Muscle of leg (tissue), 16 donors: ENCODE measurements at places on chromosomes 2 and 18. TPM values are rescaled to one million over a fixed set of nuclear protein-coding genes. Genes with fewer than 3 reads are reported as not detected.

DNA sequence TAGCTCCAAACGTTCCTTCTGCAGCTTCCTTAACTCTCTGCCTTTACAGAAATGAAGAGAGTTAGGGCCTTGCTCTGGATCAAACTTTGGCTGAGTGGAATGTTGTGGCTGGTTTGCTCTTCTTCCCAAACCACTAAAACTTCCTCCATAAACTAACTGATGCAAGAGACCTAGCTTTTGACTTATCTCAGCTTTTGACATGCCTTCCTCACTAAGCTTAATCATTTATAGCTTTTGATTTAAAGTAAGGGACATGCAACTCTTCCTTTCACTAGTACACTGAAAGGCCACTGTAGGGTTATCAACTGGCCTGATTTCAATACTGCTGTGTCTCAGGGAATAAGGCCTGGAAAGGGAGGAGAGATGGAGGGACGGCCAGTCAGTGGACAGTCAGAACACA lies 8.3 kb downstream of the PXDN start:
- no peak overlapping the region for H3K4me3 ChIP-seq
- no peak for DNase-seq
- H3K4me1 ChIP-seq = peaks cover 35% of the 10 kb centered on the region
- H3K36me3 ChIP-seq = peaks cover 4% of the 10 kb centered on the region
- no peak overlapping the region for H3K27ac ChIP-seq
- H3K27me3 ChIP-seq = no peaks in the 10 kb centered on the region

DNA sequence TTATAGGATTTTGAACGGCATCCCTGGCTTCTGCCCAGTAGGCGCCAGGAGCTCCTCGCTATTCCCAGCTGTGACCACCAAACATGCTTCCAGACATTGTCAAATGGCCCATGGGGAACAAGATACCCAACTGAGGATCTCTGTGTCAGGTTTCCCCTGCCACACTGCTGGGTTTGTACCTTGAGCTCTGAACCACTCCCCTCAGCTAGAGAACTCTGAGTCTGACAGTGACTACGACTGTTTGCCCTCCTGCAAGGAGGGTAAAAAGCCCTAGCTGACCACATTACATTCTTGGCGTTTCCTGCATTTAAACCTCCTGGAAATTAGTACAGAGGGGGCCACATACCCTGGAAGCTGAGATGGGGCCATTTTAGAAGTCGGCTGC lies 12.4 kb downstream of the LRRFIP1 start:
- H3K27ac ChIP-seq = peak overlapping the region; percentile 81
- peak; percentile 43 for DNase-seq
- peaks cover 44% of the 10 kb centered on the region for H3K4me1 ChIP-seq
- no peaks in the 10 kb centered on the region for H3K27me3 ChIP-seq

DNA sequence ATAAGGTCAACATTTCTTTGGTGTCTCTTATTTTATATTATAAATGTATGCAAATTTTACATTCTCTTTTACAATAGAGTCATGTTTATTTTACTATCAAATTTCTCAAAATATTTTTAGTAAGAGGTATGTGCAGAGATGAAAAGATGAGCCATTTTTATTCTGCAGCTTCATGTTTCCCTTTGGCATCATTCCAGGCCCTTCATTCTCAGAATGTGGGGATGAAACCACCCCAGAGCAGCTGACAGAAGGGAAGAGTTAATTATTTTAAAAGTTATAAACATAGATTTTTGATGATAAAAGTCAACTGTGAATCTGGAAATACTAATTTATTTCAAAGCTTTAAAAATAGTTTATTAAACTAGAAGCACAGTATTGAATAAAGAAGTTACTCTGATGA lies 12.8 kb upstream of the FSHR start:
- H3K4me1 ChIP-seq = peaks cover 8% of the 10 kb centered on the region
- H3K27ac ChIP-seq = no peak overlapping the region
- no peak overlapping the region for H3K4me3 ChIP-seq
- no peak for DNase-seq
- no peaks in the 10 kb centered on the region for H3K27me3 ChIP-seq

- H3K27ac ChIP-seq = no peak overlapping the region
- H3K4me1 ChIP-seq = no peaks in the 10 kb centered on the region
- peak; percentile 2 for DNase-seq
Measured at GRCh38 chr18:60389314-60389713, 16.7 kb upstream of the MC4R start.

- H3K27ac ChIP-seq = no peak overlapping the region
- H3K27me3 ChIP-seq = peaks cover 2% of the 10 kb centered on the region
- no peak for DNase-seq
- no peaks in the 10 kb centered on the region for H3K36me3 ChIP-seq
- H3K4me3 ChIP-seq = no peak overlapping the region
- peaks cover 28% of the 10 kb centered on the region for H3K4me1 ChIP-seq
Measured at GRCh38 chr18:48885924-48886400, 64.8 kb downstream of the SMAD7 start.

DNA sequence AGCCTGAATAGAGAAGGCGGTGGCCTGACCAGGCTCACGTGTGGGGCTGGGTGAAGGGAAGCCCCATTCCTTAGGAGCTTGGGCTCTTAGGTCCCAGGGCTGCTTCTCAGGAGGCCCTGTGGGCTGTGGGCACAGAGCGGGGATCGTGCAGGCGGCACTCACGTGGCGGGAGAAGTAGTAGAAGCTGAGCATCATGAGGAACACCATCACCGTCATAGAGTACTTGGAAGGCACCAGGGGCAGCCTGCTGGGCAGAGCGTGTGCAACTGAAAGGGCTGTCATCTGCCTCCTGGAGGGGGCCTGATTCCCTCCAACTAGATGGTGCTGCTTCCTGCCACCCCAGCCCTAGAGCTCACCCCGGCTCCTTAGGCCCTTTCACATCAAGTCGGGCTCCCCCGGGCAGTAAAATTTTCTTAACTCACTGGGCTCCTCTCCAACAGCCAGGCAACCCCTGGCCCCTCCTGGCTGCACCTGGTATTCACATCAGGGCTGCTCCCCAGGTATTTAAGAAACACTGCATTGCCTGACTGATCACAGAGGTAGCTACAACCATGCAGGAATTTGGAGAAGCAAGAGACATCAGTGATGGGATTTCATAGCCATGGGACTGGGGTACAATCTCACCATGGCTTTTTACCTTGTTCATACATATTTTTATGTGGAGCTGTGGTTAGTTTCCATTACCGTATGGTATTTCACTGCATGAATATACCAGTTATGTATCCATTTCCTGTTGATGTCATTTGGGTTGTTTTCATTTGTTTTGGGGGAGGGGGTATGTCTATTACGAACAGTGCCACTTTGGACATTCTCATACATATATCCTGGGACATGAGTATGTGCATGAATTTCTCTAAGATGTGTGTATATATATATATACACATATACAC lies 32.9 kb downstream of the CENPO start:
- H3K36me3 ChIP-seq = peaks cover 45% of the 10 kb centered on the region
- no peak overlapping the region for H3K27ac ChIP-seq
- no peak overlapping the region for H3K4me3 ChIP-seq
- H3K27me3 ChIP-seq = no peaks in the 10 kb centered on the region
- H3K4me1 ChIP-seq = peaks cover 36% of the 10 kb centered on the region
- no peak for DNase-seq

GRCh38 chr18:40102903-40103302 lies 1852.1 kb upstream of the PIK3C3 start:
- H3K4me3 ChIP-seq = no peak overlapping the region
- no peaks in the 10 kb centered on the region for H3K27me3 ChIP-seq
- DNase-seq = no peak
- no peak overlapping the region for H3K27ac ChIP-seq
- H3K36me3 ChIP-seq = no peaks in the 10 kb centered on the region

DNA sequence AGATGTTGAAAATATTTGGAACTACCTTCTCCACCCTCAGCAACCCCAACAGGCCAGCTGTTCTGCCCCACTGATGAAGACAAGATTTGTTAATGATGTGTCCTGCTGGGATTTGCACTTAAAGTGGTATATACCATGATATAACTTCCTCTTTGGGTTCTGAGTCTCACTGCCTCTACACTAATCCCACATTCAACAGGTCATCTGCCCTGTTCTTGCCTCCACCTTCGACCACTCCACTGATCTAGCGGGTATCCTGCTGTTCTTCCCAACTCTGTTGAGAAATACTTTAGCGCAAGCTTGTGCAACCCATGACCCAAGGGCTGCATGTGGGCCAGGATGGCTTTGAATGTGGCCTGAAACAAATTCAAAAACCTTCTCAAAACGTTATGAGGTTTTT lies 72.7 kb downstream of the LRP1B start:
- H3K27me3 ChIP-seq = no peaks in the 10 kb centered on the region
- H3K4me3 ChIP-seq = no peak overlapping the region
- no peaks in the 10 kb centered on the region for H3K36me3 ChIP-seq
- no peaks in the 10 kb centered on the region for H3K4me1 ChIP-seq
- no peak for DNase-seq
- H3K27ac ChIP-seq = no peak overlapping the region

DNA sequence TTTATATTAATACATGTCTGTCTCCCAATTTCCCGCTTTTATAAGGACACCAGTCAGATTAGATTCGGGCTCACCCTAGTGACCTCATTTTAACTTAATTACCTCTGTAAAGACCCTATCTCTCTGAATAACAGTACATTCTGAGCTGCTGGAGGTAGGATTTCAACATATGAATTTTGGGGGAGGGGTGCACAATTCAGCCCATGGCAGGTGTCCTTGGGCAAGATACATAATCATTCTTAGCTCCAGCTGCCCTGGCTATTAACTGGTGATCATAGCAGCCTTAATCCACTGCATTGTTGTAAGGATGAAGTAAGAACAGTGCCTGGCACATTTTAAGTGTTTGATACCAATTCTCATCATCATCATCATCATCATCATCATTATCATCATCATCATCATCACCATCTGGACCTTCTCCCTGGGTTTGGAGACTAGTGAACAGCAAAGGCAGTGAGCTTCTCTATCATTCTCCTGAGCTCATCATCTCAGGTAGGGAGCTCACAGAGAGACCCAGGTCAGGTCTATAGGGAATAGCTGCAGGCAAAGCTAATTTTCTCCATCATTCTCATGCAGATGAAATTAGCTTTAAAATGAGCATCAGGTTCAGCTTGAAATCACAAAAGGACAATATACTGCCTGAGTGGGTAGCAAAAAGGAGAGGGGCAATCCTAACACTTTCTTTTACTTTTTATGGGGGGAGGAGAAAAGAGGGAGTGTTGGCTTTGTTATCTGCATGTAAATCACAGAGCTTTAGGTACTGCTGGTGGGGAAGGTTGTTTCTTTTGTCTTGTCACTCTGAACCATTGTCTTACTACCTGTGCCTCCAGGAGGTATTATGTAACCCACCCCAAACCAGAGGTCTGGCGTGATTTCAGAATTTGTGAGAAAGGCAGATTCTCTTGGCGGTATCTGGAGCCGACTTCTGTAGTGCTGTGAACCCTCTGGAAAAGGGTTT lies 125.5 kb upstream of the SPRED2 start:
- H3K4me1 ChIP-seq = peaks cover 2% of the 10 kb centered on the region
- no peaks in the 10 kb centered on the region for H3K36me3 ChIP-seq
- H3K27ac ChIP-seq = no peak overlapping the region
- no peak overlapping the region for H3K4me3 ChIP-seq
- no peaks in the 10 kb centered on the region for H3K27me3 ChIP-seq

DNA sequence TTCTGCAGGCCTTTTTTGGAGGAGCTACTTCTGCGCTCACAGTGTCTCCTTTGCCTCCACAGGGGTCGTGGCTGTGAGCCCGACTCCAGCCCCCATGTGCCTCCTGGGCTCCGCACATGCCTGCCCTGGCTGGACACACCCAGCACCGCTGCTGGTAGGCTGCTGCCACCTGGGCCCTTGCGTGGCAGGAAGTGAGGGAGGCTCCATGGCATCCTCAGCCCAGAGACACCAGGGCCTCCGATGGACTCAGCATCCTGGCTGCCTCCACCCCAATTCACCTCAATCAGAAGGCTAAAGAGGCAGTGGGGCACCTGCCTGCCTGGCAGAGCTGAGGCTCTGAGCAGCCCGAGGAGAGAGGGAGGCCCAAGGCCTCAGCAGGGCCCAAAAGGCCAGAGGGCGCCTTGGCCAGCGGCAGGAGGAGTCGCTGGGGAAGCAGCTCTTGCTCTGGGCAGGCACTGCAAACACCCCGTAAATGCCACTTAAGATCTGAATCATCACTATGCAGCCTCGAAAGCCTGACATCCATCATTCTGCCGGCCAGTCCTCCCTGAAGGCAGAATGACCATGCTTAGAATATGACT lies 68.3 kb upstream of the OTOS start:
- H3K27me3 ChIP-seq = no peaks in the 10 kb centered on the region
- H3K4me1 ChIP-seq = peaks cover 19% of the 10 kb centered on the region
- H3K27ac ChIP-seq = no peak overlapping the region
- H3K4me3 ChIP-seq = no peak overlapping the region
- no peaks in the 10 kb centered on the region for H3K36me3 ChIP-seq
- DNase-seq = no peak

- H3K27me3 ChIP-seq = no peaks in the 10 kb centered on the region
- DNase-seq = no peak
Measured at GRCh38 chr2:212359425-212360067, 179.1 kb downstream of the ERBB4 start.

DNA sequence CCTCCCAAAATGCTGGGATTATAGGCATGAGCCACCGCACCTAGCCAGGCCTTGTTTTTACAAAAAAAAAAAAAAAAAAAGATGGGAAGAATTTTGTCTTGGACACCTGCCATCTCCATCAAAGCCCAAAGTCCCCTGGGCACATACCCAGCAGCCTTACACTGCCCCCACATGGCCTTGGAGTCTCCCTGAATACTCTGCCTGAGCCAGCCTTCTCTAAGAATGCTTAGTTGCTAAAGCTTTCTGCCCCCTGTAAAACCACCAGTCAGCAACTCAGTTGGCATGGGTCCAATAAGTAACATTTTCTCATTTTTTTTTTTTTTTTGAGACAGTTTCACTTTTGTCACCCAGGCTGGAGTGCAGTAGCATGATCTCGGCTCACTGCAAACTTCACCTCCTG lies 40.6 kb downstream of the SPC25 start:
- H3K4me1 ChIP-seq = no peaks in the 10 kb centered on the region
- H3K27me3 ChIP-seq = no peaks in the 10 kb centered on the region
- no peak overlapping the region for H3K27ac ChIP-seq
- peak; percentile 36 for DNase-seq
- H3K36me3 ChIP-seq = peaks cover 3% of the 10 kb centered on the region
- H3K4me3 ChIP-seq = no peak overlapping the region

GRCh38 chr2:133497951-133498565 lies 70.2 kb downstream of the NCKAP5 start:
- no peak overlapping the region for H3K4me3 ChIP-seq
- H3K27ac ChIP-seq = no peak overlapping the region
- DNase-seq = no peak
- no peaks in the 10 kb centered on the region for H3K36me3 ChIP-seq

GRCh38 chr2:148568597-148568996 lies 76.0 kb upstream of the EPC2 start:
- H3K4me1 ChIP-seq = no peaks in the 10 kb centered on the region
- H3K27me3 ChIP-seq = no peaks in the 10 kb centered on the region
- H3K36me3 ChIP-seq = no peaks in the 10 kb centered on the region
- no peak overlapping the region for H3K4me3 ChIP-seq
- DNase-seq = no peak
- H3K27ac ChIP-seq = no peak overlapping the region

- H3K4me3 ChIP-seq = no peak overlapping the region
- DNase-seq = no peak
- H3K4me1 ChIP-seq = no peaks in the 10 kb centered on the region
- no peaks in the 10 kb centered on the region for H3K27me3 ChIP-seq
Measured at GRCh38 chr2:75844651-75845050, 133.9 kb upstream of the GCFC2 start.

- no peaks in the 10 kb centered on the region for H3K4me1 ChIP-seq
- no peak overlapping the region for H3K27ac ChIP-seq
- no peaks in the 10 kb centered on the region for H3K27me3 ChIP-seq
- no peak overlapping the region for H3K4me3 ChIP-seq
- DNase-seq = no peak
- H3K36me3 ChIP-seq = no peaks in the 10 kb centered on the region
Measured at GRCh38 chr2:226561962-226562361, 237.7 kb downstream of the IRS1 start.

C18orf32 gene
- total RNA-seq = 20.5 TPM

PSMA8 gene
- total RNA-seq = not detected

CYP1B1 gene
- total RNA-seq = 2.7 TPM

SRD5A2 gene
- total RNA-seq = under 0.01 TPM

NR4A2 gene
- 1.0 TPM for total RNA-seq

SCN7A gene
- total RNA-seq = 57.8 TPM

RSAD2 gene
- total RNA-seq = 3.3 TPM
